ENCODE measurements at places on chromosomes 13 and 19.

DNA sequence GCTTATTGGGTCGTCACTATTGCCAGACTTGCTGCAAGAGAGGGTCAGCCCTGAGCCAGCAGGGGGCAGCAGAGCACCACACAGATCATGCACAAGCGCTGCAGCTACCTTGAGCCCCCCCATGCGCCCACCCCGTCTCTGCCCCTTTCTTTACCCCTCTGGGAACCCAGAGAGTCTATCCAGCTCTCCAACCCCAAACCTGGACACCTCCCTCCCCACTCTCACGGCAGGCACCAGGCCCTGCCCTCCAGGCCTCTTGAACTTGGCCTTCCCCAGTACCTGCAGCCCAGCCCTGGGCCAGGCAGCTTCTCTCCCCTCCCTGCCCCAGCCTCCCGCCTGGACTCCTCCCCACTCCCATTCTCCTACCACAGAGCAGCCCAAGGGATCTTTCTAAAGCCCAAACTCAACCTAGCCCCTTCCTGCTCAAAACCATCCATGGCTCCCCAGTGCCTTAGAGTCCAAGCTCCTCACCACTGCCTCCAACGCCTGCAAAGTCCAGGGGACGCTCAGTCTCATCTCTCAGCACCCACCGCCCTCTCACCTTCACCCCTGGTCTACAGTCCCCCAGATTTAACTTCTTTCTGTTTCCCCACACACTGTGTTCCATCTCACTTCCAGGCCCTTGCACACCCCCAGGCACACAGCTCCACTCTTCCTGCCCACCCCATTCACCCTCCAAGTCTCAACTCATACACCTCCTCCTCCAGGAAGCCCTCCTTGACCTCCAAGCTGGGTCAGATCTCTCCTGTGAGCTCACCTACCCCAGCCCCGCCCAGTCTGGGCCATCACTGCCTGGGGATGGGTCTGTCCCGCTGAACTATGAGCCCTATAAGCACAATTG, 9.4 kb upstream of the CEACAM16 start:
- peak; percentile 79 for DNase-seq

DNA sequence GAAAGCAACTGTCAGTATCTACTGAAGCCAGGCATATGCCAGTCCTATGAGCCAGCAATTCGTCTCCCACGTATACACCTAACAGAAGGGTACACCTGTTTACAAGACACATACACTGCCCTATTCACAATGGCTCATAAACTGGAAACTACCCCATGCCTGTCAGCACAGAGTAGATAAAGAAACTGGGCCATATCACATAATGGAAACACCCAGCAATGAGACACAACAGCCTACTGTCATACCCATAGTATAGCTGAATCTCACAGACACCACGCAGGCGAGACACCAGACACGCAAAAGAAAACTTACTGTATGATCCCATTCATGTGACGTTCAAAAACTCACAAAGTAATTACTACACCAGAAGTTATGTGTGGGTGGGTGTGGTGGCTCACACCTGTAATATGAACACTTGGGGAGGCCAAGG, 15.7 kb downstream of the NOSIP start:
- DNase-seq, result no peak

- DNase-seq, result no peak
Measured at GRCh38 chr19:50489461-50490011, 12.9 kb upstream of the GARIN5A start.

GRCh38 chr13:30776661-30777060, 41.3 kb downstream of the ALOX5AP start:
- no peak for DNase-seq

DNA sequence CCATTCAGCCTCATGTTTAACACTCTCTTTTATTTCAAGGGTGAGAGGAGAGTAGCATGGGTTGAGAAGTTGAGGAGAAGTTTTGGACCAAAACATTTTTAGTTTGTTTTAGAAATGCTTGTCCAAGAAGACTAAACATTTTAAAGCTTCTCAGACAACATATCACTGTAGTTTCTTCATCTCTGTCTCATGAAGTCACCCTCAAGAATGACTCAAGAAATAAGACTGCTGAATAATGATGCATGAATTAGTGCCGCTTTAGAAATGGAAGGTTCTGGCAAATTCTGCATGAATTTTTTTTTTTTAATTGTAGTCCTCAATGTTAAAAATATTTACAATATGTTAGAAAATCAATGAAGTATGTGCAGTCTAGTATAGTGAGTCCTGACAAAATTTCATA, 422.7 kb upstream of the ARGLU1 start:
- no peak for DNase-seq

GRCh38 chr13:99133848-99134247, 66.8 kb upstream of the UBAC2 start:
- DNase-seq, result no peak

DNA sequence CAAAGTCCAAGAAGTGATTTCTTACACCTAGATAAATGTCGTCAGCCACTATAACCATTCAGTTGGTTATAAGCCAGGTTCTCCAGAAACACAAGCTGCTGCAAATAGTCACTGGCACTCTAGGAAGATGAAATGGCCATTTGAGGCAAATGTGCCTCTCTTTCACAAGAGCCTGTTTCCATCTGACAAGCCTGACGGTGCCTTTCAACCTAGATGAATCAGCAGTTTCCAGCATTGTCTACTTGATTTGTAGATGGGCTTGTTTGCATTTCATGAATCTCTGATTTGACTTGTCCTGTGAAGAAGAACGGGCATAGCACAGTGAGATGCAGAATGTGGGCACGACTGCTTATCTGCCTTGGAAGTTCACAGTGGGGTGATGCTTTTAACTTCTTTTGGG, 327.2 kb downstream of the LMO7 start:
- DNase-seq, result no peak

- no peak for DNase-seq
Measured at GRCh38 chr13:28714651-28715050, 4.1 kb downstream of the SLC46A3 start.

DNA sequence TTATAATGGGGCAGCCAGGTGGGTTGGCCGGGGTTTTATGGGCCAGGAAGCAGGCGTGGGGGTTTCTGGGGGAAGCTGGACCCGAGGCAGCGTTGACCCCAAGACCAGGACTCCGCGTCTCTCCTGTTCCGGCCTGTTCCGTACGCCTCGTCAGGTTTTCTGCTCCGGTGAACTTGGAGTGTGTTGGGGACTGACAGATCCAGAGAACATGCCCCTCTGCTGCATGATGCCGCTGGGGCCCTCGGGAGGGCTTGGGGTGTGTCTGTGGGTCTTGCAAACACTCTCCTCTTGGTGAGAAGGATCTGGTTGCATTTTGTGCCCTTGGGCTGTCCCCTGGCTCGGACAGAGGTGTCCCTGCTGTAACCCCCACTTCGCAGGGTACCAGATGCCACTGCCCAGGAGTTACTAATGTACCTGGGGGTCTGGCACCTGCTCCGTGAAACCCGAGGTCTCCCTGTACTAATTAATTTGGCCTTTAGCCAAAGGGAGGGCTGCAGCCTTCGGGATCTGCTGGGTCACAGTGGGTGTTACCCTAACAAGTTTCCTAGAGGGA, 15.6 kb downstream of the KDM4B start:
- DNase-seq, result no peak

GRCh38 chr13:95706356-95706755, 29.4 kb downstream of the DNAJC3 start:
- no peak for DNase-seq

DNA sequence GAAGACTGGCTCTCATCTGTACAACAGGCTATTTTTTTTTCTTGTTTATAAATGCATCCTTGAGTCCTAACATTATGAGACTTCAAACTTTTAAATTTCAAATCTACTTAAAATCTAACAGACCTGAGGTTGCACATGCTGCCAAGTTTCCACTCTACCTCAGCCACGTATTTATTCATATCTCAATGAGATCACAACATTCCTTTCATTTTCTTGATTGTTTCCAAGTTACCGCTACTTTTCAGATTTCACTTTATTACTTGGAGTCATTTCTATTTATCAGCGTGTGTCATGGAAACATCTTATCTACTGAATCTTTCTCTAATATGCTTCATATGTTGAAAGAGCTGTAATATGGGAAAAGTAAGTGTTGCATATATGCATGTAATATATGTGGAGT, 1257.5 kb upstream of the ATXN8OS start:
- DNase-seq, result no peak

All from activated CD8-positive, alpha-beta memory T cell treated with anti-CD3 and anti-CD28 coated beads, Interleukin-2, amount 10 ng/mL, durations not matched to agents 7 days and 5 days (primary cell).